ENCODE measurements at places on chromosomes 5 and 9.

DNA sequence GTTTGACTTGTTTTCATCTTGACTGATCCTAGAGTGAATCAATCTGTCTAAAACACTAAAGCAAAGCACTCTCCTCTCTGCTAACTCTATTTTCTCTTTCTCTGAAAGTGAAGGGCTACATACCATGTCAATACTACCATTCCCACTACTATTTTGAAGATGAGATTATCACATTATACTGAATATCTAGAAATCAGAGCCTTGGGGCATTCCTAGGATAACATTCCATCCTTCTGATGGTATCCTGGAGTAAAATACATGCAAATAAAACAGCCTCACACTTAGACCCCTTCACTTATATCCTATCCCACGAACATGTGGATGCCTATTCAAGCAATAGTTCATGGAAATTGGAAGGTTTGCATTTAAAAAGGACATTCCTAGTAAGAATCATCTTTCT, 309.3 kb upstream of the ACTBL2 start:
- H3K27me3 ChIP-seq: peaks cover 4% of the 10 kb centered on the region
- H3K36me3 ChIP-seq: no peaks in the 10 kb centered on the region
- DNase-seq: no peak
- no peaks in the 10 kb centered on the region for H3K4me1 ChIP-seq
- no peak overlapping the region for H3K27ac ChIP-seq

DNA sequence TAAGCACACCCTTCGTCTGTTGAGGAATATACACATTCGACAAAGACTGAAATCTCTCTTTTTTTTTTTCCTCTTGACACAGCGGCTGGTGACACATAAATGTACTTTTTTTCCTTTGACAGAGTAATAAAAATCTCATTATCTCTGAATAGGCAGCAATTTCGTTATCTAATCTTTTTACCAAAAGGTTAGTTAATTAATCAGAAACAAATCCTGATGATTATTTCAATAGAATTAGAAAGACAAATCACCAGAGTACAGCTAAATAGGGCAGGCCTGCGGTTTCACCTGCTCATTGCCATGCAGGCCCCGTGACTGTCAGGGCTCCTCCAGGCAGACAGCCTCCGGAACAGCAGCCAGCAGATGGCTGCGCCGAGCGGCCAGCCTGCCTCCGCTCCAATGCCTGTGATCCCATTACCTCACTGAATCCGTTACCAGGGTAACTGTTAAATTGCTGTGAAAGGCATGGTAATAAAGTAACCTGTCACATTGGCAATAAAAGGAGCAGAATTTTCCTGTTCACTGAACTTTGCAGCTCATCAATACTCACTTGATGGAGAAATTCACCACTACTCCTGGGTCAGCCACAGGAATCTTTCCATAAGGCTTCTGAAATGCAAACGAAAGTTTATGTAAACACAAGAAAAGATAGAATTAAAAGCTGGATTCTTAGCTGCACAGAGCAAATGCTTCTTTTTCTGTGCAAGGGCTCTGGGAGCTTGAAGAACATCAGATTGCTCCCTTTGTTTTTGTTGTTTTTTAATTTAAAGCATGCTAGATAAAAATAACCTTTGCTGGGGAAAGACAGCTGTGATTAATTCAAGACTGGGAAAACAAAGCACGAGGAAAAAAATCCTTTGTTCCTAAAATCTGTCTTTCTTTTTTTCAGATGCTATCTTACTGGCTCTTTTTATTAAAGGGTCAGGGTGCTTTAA, 666.4 kb upstream of the ZNF608 start:
- H3K4me3 ChIP-seq: no peak overlapping the region
- no peaks in the 10 kb centered on the region for H3K27me3 ChIP-seq
- no peak overlapping the region for H3K27ac ChIP-seq
- no peaks in the 10 kb centered on the region for H3K4me1 ChIP-seq
- DNase-seq: no peak
- no peaks in the 10 kb centered on the region for H3K36me3 ChIP-seq

DNA sequence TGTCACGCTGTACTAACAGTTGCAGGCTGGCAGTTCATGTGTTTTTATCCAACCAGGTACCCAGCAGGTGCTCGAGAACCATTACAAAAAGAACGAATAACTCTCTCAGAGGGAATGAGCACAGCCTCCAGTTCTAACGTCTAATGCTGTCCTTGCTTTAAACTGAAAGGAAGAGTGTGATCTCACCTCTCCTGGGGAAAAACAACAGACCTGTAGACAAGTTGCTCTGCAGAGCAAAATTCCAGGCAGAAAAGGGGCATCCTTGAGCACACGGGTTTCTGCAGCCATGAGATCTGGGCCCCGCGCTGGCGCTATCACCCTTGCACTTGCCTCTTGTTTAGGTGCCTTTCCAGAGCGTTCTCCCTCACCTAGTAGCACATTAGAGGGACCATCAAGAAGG, 92.5 kb upstream of the DNAH5 start:
- peaks cover 4% of the 10 kb centered on the region for H3K27me3 ChIP-seq
- no peak overlapping the region for H3K4me3 ChIP-seq
- no peak overlapping the region for H3K27ac ChIP-seq
- no peak for DNase-seq
- H3K36me3 ChIP-seq: no peaks in the 10 kb centered on the region

DNA sequence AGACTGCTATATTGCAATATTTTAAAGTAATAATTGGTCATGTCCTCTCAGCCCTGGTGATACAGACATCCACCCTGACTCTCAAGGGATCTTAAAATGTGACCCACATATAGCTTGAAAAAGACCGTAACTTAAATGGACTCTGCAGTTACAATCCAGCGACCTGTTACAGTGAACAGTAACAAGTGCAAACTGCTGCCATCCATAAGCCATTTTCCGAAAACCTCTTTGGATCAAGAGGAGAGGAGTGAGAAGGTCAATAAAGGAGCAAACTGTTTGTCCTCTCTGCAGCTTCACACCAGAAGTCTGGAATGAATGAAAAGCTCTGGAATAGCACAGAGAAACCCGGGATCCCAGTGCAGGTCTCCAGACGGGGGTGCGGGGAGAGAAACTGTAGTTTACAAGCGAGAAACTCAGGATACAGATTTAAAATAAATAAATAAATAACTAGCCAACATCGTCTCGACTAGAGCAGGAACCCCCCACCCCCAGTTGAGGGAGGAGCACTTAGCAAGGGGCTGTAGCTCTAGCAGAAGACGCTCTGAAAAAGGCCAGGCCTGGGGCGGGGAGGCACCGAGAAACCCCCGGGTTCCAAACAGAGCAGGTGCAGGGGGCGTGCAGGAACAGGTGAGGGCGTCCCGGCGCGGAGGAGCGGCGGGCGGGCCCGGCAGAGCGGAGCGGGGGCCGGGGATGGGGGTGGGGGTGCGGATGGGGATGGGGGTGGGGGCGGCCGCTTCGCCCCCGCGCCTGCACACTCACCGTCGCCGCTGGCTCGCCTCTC, 572 bp downstream of the ZDHHC21 start:
- peaks cover 15% of the 10 kb centered on the region for H3K36me3 ChIP-seq
- H3K27ac ChIP-seq: peak overlapping the region; percentile 93
- peaks cover 5% of the 10 kb centered on the region for H3K27me3 ChIP-seq
- peaks cover 48% of the 10 kb centered on the region for H3K4me1 ChIP-seq
- H3K4me3 ChIP-seq: peak overlapping the region; percentile 97

DNA sequence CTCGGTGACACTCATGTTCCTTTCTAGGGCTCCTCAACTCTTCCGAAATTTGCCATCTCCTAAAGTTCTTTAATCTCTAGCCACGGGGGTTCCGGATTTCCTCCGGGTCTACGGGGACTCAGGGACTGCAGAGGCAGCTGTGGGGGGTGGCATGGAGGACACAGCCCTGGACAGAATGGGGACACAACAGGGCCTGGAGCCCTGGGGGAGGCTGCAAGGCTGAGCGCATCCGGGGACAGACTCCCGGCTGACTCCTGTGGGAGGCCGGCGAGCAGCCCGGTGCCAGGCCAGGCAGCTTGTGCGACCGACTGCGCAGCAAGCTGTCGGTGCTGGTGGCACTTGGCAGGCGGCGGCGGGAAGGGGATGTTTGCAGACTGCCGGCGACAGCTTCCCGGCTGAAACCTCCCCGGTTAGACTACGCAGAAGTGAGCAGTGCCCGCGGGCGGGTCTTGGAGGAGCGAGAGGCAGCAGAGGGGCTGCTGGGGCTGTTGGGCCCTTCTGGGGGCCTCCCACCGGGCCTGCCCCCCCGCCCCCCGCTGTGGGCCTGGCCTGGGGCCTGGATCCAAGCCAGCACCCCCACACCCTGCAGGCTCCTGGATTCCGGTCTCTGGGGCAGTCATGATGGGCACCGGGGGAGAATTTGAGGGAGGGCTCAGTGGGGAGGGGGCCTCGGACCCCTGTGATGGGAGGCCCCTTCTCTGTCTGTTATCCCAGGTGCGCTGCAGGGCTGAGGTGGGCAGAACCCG, 28.7 kb upstream of the UBAC1 start:
- H3K36me3 ChIP-seq: no peaks in the 10 kb centered on the region
- DNase-seq: no peak
- H3K4me1 ChIP-seq: no peaks in the 10 kb centered on the region
- H3K27ac ChIP-seq: no peak overlapping the region

GRCh38 chr9:117835798-117836197, 131.6 kb downstream of the TLR4 start:
- DNase-seq: no peak
- H3K4me3 ChIP-seq: no peak overlapping the region
- no peaks in the 10 kb centered on the region for H3K4me1 ChIP-seq
- no peak overlapping the region for H3K27ac ChIP-seq

- H3K27me3 ChIP-seq: no peaks in the 10 kb centered on the region
- no peak overlapping the region for H3K4me3 ChIP-seq
- no peaks in the 10 kb centered on the region for H3K36me3 ChIP-seq
- H3K27ac ChIP-seq: no peak overlapping the region
- no peaks in the 10 kb centered on the region for H3K4me1 ChIP-seq
- no peak for DNase-seq
These were observed 75.4 kb downstream of the STK32A start for GRCh38 chr5:147310059-147310704.

GRCh38 chr5:37850226-37850865, 10.5 kb upstream of the GDNF start:
- H3K27ac ChIP-seq: no peak overlapping the region
- H3K27me3 ChIP-seq: peaks cover 6% of the 10 kb centered on the region
- DNase-seq: no peak
- no peaks in the 10 kb centered on the region for H3K4me1 ChIP-seq
- no peaks in the 10 kb centered on the region for H3K36me3 ChIP-seq
- no peak overlapping the region for H3K4me3 ChIP-seq

- H3K27ac ChIP-seq: no peak within 1 kb of the TSS
- no peak within 1 kb of the TSS for H3K4me3 ChIP-seq
- H3K27me3 ChIP-seq: peaks cover 12% of the 10 kb centered on the region
- no peaks in the 10 kb centered on the region for H3K36me3 ChIP-seq
- no peaks in the 10 kb centered on the region for H3K4me1 ChIP-seq
- DNase-seq: no peak
These were observed at the start of gene ADAMTSL2 for GRCh38 chr9:133534346-133535291. Gene ADAMTSL2 (plus strand): TSS chr9:133534704. CDS start chr9:133536713, 2,009 bp downstream.

- no peaks in the 10 kb centered on the region for H3K36me3 ChIP-seq
- H3K27me3 ChIP-seq: peaks cover 4% of the 10 kb centered on the region
- no peak for DNase-seq
- no peak overlapping the region for H3K4me3 ChIP-seq
- no peak overlapping the region for H3K27ac ChIP-seq
These were observed 339.1 kb upstream of the CCNH start for GRCh38 chr5:87751824-87752223.

DNA sequence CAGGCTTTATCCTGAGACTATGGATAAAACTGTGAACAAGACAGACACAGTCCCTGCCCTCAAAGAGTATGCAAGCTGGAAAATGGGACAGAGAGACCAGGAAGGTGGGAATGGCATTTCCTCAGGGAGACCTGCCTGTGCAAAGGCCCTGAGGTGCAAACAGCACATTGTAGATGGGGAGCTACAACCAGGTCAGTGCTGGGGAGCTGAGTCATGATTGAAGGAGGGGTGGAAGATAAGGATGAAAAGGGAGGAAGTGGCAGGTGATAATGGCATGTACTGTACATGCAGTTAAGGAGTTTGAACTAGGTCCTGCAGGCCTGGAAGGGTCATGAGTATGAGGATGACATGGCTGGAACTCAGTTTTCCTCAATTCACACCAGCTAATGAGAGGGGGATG, 75.5 kb upstream of the BOD1 start:
- no peaks in the 10 kb centered on the region for H3K36me3 ChIP-seq
- no peaks in the 10 kb centered on the region for H3K4me1 ChIP-seq
- DNase-seq: no peak
- H3K4me3 ChIP-seq: no peak overlapping the region
- H3K27ac ChIP-seq: no peak overlapping the region

DNA sequence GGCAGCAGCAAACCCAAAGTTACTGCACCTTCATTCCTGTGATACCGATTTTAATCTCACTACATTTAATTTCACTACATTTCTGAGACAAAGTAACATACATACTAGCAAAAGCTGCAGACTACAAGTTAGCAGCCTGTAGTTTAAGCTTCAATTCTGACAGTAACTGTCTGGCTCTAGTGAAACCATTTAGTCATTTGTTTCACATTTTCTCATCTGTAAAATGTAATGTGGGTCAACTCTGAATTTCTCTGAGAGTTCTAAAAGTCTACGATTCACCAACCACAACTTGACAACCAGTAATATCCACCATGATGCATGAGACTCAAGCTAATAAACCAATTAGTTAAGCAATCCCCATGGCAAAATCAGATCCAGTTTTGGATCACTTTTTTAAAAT, 408.9 kb downstream of the PDE4D start:
- DNase-seq: no peak
- no peak overlapping the region for H3K4me3 ChIP-seq
- no peaks in the 10 kb centered on the region for H3K36me3 ChIP-seq
- H3K27ac ChIP-seq: peak overlapping the region; percentile 63
- peaks cover 10% of the 10 kb centered on the region for H3K4me1 ChIP-seq

DNA sequence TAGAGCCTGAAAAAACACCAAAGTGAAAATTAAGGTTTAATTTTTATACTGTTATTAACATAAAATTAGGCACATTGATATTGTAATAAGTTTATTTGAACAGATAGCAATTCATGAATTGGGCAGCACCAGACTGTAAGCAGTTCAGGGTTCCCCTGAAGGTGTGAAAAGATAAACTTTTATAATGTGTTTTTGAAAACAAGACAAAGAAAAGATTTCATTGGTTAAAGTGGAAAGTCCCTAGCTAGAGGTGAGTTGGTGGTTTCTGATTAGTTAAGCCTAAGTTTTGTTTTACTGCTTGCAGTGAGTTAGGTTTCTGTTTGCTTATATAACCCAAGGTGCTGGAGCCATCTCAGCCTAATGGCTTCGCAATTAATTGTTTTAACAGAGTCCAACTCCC, 96.5 kb upstream of the RPS23 start:
- DNase-seq: no peak
- H3K4me1 ChIP-seq: peaks cover 38% of the 10 kb centered on the region
- no peaks in the 10 kb centered on the region for H3K27me3 ChIP-seq
- peak overlapping the region; percentile 8 for H3K4me3 ChIP-seq
- peaks cover 46% of the 10 kb centered on the region for H3K36me3 ChIP-seq

DNA sequence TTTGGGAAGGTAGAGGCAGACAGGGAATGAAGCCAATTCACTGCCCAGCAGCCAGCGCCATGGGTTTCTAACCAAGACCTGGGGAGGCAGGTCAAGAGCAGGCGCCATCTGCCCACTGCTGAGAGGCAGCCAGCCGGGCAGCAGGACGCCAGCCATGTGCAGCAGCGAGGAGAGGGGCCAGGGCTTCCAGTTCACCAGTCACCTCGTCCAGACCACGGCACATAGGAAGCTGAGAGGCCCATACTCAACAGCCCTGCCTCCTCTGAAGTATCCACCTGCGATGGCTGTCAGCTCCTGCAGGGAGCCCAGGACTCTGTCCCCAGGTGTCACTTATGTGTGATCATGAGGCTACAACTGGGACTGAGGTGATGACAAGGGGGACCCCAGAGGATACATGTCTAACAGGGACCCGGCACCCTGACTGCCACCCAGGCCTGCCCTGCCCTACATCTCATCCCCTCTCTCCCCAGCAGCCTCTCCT, 30.1 kb downstream of the IPPK start:
- peaks cover 36% of the 10 kb centered on the region for H3K36me3 ChIP-seq
- no peak overlapping the region for H3K27ac ChIP-seq
- no peak for DNase-seq
- no peak overlapping the region for H3K4me3 ChIP-seq
- H3K4me1 ChIP-seq: no peaks in the 10 kb centered on the region
- no peaks in the 10 kb centered on the region for H3K27me3 ChIP-seq
